ENCODE measurements at places on chromosomes 7 and 10. TPM values are rescaled to one million over a fixed set of nuclear protein-coding genes. Genes with fewer than 3 reads are reported as not detected.

GRCh38 chr10:108980869-108981268 lies 942.4 kb downstream of the XPNPEP1 start:
- no peaks in the 10 kb centered on the region for H3K27me3 ChIP-seq
- H3K36me3 ChIP-seq: no peaks in the 10 kb centered on the region
- H3K4me3 ChIP-seq: no peak overlapping the region
- DNase-seq: no peak
- no peak overlapping the region for H3K27ac ChIP-seq

DNA sequence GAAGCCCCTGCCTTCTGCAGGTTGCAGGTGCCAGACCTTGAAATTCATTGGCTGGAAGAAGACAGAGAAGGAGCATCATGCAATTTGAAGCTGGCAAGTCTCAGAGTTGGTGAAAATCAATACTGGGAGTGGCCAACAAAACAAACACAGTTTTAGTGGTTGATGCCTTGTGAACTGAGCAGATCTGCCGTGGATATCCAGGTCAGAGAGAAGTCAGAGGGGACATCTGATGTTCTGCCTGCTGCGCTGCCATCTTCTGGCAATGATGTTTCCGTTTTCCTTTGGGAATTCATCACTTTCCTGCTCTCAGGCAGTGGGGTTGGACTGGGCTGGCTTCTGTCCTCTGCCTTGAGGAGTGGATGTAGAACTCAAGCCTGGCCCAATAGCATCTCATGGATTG lies 132.0 kb downstream of the RPS24 start:
- no peak overlapping the region for H3K27ac ChIP-seq
- no peaks in the 10 kb centered on the region for H3K36me3 ChIP-seq
- peaks cover 20% of the 10 kb centered on the region for H3K27me3 ChIP-seq
- peaks cover 2% of the 10 kb centered on the region for H3K4me1 ChIP-seq
- no peak for DNase-seq
- H3K4me3 ChIP-seq: no peak overlapping the region

DNA sequence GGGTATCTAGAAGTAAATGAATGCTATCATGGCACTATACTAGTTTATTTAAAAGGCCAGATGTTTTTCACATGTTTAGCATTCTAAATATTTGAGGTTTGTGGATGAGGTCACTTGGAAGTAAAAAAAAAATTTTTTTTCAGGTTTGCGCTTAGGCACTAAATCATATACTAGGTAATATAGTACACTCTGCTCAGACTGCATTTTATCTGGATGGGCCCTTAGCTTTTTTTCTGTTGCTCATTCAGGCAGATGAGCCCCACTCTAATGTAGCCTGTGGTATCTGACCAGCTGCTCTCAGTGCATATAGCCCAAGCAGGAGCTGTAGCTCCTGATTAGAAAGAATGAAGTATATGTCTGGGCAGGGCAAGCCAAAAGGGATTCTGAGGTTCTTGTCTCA lies 210.1 kb downstream of the AUTS2 start:
- peaks cover 13% of the 10 kb centered on the region for H3K4me1 ChIP-seq
- no peak for DNase-seq
- H3K36me3 ChIP-seq: no peaks in the 10 kb centered on the region
- no peak overlapping the region for H3K4me3 ChIP-seq
- no peak overlapping the region for H3K27ac ChIP-seq

PGAM2 gene
- 0.68 TPM for total RNA-seq

TRIL gene
- not detected for total RNA-seq

NEUROD6 gene
- not detected for total RNA-seq

All from activated CD8-positive, alpha-beta T cell treated with anti-CD3 and anti-CD28 coated beads, Interleukin-2, amount 10 ng/mL, durations not matched to agents 7 days and 5 days (primary cell).